ENCODE measurements at places on chromosomes 4 and X.

- DNase-seq: no peak
Measured at GRCh38 chr4:68907788-68908700, 43.6 kb downstream of the UGT2A3 start.

DNA sequence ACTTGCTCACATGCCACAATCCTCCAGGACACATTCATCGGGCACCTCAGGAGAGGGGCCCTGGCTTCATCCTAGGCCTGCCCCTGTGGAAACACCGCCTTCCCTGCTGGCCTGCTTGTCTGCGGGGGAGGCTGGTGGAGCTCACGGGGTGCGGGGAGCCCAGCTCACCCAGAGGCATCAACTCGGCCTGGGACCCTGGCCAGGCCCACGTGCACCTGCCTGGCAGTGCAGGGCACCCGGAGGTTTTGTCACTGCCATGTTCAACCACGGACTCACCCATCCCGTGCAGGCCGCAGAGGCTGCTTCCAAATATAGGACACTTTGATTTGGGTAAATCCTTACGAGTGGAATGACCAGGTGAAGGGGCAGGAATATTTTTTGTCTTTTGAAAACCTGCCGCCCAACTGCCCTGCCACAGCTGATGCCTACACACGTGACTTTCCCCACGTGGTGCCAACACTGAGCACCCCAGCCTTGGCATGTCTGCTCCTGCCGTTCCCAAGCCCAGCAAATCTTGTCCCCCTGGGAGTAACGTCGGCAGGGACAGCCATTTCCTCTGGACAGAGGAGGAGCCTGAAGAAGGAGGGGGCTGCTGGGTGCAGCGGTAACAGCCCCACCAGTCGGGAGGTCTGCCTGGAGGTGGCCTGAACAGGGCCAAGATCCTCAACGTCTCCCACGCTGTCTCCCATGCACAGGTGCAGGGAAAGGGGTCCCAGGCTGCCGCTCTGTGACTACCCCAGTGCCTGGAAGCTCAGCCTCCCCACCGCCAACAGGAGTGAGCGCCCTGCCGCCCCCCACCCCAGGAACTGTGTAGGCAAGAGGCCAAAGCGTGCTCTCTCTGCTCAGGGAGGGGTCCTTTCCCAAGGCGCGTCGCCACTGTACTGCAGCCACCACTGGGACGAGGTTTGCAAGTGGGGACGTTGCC is 8.5 kb downstream of the MXD4 start:
- no peak for DNase-seq

DNA sequence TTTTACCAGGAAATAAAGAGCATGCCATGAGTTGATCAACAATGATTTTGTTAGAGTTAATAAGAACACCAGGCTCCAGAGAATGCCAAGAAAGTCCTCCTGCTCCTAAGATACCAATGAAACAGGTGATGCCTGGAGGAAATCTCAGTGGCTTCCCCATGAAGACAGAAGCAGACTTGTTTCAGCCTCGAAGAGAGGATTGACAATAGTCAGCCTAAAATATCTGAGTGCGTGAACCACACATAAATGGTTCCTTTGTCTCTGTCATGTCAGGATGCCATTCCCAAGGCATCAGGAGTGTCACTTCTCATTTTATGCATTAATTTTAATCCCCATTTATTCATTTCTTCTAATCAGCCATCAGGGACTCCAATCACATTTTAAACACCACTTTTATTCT is 69.6 kb downstream of the PHOX2B start:
- DNase-seq: no peak

DNA sequence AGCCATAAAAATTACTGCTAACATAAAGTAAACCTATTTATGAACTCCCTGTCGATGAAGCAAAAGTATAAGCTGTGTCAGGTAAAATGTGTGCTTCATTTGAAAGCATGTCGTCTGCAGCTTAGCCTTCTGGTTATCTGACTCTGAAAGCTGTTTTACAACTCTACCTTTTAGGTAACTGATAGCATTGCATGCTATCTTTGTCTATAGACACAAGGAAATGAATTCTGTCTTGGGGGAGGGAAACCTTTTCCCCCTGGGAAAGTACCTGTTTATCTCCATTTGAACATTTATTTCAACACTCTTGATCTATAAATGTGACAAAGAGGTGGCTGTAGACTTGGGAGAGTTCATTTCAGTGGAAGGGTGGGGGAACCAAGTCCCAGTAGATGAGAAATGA is 51.4 kb downstream of the RAB40A start:
- DNase-seq: no peak

GRCh38 chr4:108204518-108204917 is 35.8 kb upstream of the LEF1 start:
- no peak for DNase-seq

DNA sequence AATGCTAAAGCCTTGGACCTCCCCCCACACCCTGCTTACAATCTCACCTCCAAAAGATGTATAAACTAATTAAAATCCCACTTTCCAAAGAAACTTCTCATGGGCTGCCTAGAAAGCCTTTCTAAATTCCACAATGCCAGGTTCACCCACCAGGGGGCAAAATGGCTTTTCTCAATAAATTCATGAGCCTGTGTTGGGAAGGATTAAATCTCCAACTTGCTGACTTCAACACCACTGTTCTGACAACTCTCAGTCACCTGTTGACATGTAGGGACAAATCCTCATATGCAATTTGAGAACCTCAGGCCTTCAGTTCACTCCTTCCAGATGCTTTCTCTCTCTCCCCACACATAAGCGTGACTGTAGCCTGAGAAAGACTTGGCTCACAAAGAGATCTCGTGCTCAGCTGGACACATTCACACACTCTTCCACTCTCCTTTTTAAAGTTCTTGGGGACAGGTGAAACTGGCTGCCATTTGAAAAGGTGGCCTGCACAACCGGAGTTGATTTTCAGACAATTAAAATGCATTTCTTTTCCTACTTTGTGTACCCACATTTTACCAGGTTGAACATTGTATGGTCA is 88.6 kb upstream of the PRPS2 start:
- DNase-seq: no peak

DNA sequence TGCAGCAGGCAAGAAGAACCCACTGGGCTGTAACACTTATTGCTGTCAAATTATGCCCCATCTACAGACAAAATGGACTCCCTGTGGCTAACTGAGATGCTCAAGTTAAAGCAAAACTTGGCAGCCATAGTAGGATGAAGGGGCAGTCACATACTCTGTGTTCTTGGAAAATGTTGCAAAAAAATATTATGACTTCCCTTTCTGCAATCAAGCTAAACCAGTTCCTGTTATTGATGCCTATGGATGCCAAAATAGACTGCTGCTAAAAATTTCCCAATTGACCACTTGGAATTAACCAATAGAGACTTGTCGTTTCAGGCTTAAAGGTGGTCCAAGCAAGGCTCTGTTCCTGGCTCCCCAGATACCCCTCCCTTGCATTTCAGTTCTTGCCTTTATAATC is 49.5 kb downstream of the IQCM start:
- DNase-seq: no peak

DNA sequence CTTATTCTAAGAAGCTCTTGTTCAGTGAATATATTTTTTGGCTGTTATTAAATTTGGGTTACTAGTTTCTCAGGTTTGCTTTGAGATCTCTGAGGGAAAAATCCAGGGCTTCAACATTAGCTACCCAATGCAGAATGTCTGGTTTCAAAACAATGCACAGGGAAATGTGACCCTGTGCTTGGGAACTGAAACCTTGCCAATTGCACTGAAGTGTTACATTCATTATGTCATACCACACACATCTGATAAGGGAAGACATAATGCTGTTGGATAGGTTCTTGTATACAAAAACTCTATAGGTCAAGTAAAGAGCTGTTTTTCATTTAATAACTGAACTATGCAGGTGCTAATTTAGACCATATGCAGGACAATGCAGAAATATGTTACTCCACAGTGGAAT is 345.3 kb upstream of the BMP3 start:
- no peak for DNase-seq

- DNase-seq: no peak
Measured at GRCh38 chr4:175460414-175460813, 351.6 kb downstream of the GPM6A start.

DNA sequence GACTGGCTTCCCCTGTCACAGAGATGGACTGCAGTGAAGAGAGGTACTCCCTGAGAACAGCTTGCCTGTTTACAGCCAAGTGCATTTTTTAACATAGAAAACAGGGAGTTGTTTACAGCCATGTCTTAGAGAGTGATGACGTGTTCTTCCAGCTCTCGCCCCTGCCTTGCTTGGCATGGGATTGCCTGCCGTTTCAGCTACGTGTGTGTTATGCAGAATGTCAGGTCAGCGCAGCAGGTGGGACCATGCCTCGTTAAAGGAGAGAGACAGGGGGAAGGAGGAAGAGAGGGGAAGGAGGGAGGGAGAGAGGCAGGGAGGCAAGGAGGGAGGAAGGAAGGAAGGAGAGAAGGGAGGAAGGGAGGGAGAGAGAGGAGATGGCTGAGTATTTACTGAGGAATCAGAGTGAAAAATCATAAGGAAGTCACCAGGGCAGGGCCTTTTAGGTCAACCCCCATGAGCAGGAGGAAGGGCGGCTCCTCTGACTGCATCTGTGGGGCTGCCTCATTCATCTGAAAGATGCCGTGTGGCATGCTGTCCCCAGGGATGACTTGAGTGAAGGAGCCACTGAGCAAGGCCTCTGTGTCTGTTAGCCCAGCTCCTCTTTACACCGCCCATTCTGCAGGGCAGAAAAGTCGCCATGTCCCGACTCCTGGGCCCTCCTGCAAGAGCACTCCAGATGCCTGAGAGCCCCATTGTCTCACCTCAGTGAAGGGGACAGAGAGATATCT is 139.7 kb upstream of the PSAPL1 start:
- no peak for DNase-seq

DNA sequence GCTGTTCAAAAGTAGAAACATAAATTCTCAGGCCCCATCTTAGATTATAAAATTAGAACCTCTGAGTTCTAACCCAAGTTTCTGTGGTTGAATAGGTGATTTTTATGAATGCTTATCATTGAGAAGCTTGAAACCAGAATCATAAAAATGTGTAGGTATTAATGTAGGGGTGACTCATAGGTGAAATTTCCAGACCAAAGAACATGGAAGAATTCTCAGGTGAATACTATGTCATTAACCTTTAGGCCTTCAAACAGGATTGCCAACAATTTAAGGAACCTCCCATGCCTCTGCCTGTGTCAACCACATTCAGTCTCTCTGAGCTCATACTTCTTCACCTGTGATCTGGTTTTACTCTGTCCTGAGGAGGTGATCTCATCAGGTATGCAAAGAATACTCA is 177.8 kb downstream of the NPFFR2 start:
- DNase-seq: no peak

GRCh38 chr4:39341075-39341725 is 25.0 kb downstream of the RFC1 start:
- DNase-seq: no peak

DNA sequence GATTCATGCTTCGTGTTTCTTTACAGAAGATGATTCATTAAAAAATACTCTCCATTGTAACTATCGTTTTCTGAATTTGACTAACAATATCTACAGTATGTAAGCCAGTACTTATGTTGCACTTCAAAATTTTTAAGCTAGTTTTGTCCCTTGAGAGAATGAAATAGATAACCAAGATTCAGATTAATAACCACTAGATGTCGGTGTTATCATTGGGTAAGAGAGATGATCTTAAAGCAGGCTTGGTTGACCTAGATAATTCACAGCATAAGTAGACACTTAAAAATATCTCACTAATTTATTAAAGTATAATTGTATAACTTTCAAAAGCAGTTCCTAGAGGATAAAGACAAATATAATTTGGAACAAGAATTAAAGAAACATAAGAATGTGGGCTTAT is 430.9 kb downstream of the C4orf33 start:
- no peak for DNase-seq

GRCh38 chr4:150232029-150232428 is 153.8 kb downstream of the DCLK2 start:
- no peak for DNase-seq

GRCh38 chr4:124484940-124485339 is 227.6 kb downstream of the ANKRD50 start:
- no peak for DNase-seq

DNA sequence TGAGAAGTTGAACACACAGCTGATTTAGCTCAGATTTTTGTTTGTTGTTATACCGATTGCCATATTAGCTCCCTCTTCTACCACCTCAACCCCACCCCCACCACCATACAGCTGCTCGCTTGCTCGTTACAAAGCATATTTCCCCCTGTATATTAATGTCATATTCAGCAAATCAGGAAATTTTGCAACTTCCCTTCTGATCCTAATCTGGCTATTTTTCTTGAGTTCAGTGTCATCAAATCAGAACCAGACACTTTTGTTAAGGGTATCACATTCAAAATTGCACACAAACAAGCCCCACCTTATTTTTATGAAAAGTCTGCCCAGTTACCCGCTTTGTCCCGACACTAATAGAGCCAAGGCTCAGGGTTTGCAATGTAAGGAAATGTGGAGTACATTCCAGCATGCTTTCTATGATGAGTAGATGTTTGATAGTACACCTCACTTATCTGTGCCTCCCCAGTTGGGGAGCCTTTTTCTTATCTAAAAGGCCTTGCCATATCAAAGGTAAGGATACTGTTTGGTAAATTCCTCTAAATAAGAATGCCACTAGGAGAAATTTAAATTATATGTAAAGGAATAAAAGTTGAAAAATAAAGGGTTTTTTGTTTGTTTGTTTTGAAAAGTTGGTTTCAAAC is 212.2 kb downstream of the CBR4 start:
- DNase-seq: no peak

DNA sequence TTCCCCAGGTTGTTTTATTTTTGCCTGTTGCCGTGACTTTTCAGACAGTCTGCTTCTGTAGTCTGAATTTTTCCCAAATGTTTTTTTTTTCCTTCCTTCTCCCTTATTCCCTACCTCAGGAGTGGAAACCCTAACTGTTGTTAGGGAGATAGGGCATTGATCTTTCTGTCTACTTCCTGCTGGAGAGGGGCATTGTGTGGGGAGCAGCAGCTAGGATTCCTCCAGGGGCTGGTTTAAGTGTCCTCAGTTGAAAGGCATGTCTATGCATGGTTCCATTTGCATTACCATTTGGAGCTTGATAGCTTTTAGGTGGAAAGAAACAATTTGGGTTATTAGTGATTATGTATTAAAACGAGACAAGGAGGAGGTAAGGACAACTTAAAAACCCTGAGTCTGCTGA is 383.9 kb downstream of the DCAF12L2 start:
- no peak for DNase-seq

DNA sequence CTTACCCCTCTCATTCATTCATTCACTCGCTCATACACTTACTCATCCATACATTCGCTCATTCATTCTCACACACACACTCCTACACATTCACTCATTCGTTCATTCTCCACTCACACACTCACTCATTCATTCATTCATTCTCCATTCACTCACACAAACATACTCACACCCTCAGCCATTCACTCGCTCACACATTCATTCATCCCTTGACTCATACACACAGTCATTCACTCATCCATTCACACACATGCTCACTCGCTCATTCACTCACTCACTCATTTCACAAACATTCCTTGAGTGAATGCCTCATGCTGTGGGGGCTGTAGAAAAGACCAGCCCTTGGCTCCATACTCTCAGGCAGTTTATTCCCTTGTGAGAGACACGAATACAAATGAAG is 151.1 kb upstream of the MAMLD1 start:
- no peak for DNase-seq

DNA sequence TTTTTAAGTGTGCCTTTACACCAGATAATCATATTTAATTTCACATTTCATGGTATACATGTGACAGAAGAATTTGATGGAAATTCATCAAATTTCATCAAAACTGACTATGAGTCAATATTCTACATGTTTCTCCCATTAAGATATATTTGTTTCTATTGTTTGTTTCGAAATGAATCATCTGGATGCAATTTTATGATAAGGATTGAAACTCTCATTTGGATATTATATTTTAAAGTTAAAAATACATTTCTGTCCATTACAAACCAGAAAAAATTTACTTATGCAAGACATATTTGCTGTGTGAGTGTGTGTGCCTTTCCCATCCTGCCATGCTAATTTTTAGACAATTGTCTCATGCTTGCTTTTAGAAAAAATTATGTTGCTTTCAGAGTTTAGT is 52.2 kb downstream of the SULT1B1 start:
- DNase-seq: no peak

All from stimulated activated CD8-positive, alpha-beta memory T cell treated with anti-CD3 and anti-CD28 coated beads, Interleukin-15, amount 100 ng/mL, for 4 hours (primary cell).